ENCODE measurements at places on chromosomes 5 and 9.

GRCh38 chr9:131977109-131977838 is 102.4 kb downstream of the MED27 start:
- DNase-seq: no peak

- DNase-seq: no peak
These were observed 227.0 kb upstream of the ANKRD55 start for GRCh38 chr5:56460195-56460546.

DNA sequence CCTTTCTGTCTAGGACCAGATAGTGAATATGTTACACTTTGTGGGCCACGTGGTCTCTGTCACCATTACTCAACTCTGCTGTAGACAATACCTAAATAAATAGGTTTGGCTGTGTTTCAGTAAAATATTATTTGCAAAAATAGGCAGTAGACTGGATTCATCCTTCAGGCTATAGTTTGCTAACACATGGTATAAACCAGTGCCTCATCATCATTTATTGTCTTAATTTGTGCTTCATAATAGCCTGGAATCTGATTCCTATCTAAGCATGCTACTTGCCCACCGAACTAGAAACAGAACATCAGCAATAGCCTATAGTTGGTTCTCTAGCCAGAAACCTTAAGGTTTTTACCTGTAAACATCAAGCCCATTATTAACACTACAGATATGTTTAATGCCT is 215.6 kb downstream of the FBXL7 start:
- no peak for DNase-seq

- DNase-seq: no peak
These were observed 76.9 kb upstream of the ADAMTSL1 start for GRCh38 chr9:18397076-18397475.

- DNase-seq: no peak
These were observed 1.2 kb upstream of the CKS2 start for GRCh38 chr9:89309608-89310474.

DNA sequence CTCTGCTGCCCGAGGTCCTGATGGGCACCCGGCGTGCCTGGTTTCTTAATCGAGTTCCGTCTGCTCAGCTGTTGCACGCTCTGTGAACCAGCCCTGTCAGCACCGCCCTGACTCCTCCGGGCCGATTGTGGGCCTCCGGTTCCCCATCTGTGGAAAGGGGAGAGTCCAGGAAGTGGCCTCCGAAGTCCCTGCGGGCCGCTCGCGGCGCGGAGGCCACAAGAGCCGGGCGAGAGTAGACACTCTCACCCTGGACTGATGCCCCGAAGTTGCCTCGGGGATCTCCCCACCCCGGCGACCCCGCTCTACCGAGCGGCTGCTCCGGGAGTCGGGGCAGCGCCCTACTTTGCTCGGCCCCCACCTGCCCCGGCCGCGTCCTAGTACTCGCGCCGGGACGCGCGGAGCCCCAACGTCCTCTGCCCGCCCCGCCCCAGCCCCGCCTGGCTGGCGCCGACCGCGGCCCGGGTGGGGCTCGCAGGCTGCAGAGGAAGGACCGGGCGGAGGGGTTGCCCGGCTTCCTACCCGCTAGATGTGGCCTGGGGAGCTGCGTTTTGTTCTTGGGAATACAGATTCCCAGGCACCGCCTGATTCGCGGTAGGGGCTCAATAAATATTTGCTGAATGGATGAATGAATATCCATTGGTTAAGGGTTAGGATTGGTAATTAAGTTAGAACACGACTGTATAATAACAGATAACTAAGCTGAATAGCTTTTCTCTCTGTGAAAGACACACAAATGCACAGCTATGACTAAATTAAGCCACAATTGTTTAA is 935 bp upstream of the ZNF367 start:
- DNase-seq: peak; percentile 55

- no peak for DNase-seq
These were observed 46.1 kb downstream of the NR6A1 start for GRCh38 chr9:124725068-124725452.

- DNase-seq: no peak
These were observed 17.4 kb upstream of the PITX1 start for GRCh38 chr5:135051399-135051798.

- DNase-seq: no peak
These were observed 94.2 kb upstream of the MTAP start for GRCh38 chr9:21708260-21708711.

GRCh38 chr5:29079771-29080170 is 2041.4 kb upstream of the CDH9 start:
- no peak for DNase-seq

DNA sequence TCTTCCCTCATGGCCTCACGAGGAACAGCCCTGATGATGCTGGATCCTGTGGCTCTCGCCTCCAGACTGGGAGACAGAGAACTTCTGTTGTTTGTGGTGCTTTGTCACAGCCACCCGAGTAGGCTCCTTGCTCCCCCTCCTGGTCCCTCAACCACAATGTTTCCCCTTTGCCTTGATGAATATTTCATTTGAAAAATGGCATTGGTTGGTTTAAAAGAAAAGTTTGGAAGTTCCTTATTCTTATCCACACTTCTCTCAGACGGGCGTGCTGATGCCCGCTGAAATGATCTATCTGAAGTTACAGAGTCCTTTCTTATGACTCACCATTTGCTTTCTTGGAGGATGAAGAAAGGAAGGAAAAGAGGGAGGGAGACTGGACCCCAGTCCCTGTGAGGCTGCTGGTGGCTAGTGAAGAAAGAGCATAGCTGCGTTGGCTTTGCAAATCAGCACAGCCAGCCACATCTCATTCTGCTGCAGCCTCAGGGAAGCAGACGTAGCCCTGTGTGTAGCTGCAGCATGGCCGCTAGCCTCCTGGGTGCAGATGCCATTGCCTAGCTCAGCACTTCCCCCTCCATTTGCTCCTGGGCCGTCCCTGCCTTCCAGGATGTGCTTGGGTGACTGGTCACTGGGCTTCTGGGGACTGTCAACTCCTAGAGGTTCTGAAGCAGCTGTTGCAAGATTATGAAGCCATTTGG is 185.9 kb downstream of the ERCC6L2 start:
- DNase-seq: no peak

DNA sequence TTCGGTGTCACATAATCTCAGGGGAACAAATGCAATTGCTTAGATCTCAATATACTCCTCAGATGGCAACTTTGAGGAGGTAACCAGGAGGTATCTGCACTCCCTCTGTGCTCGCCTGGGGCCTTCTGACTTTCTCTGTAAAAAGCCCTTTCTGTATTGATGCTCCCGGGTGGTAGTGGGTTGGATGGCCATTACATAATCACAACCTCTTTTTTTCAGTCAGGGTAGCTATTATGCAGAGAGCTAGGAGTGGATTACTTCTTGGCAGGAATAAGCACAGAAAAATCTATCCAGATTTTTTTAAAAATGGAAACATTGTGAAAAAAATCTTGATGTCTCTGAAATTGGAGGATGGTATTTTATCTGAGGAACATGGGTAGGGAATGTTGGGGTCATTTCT is 116.6 kb downstream of the SH3GL2 start:
- no peak for DNase-seq

- DNase-seq: no peak
These were observed 87.4 kb upstream of the TBC1D2 start for GRCh38 chr9:98342820-98343210.

- DNase-seq: no peak
These were observed 1982.4 kb downstream of the EFNA5 start for GRCh38 chr5:105688227-105688792.

DNA sequence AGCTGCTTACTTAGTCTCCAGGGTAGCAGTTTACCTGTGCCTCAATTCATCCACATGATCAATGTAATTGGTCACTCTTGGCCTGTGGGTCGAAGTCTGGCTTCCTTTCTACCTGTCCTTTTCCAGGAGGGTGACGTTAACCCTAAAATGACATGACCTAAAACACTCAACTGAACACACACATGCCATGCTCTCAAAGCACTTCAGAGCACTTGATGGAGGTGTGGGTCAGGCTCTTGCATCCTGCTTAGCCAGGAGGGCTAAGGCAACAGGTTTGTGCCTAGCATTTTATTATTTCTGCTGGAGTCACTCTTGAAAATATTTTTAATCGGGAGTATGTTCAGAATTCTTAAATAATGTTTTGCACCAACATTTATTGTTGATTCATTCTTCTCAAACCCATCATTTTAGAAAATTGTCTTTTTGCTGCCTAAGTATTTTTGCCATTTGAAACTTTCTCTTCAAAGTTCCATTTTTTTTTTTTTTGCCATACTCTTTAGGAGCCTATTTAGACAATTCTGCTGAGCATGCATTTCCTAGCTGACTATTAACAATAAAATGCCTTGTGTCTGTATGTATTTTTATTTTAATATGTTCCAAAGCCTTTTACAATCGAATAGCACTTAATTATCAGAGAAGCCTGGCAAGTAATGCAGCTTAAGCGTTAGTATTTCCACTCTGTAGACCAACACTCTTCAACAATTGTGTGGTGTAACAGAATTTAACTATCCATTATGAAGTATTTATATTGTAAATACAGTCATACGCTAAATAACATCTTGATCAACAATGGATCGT is 59.1 kb downstream of the ATP10B start:
- DNase-seq: no peak

DNA sequence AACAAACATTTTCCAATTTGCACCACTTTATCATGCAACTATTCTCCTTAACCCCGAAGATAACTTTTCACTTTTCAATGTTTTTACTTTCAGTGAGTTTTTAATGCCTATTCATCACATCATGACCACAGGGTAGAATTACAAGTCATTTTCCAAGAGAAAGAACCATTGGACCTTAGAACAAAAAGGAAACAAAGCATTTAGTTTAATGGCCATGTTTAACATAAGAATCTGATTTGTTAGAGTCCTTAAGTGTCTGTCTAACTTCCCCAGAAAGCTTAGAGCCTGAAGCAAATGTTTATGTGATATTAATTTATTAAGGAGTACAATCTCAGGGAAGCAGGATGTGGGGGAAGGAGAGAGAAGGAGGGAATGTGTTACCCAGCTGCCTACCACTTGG is 325.8 kb upstream of the RIOK2 start:
- DNase-seq: no peak

DNA sequence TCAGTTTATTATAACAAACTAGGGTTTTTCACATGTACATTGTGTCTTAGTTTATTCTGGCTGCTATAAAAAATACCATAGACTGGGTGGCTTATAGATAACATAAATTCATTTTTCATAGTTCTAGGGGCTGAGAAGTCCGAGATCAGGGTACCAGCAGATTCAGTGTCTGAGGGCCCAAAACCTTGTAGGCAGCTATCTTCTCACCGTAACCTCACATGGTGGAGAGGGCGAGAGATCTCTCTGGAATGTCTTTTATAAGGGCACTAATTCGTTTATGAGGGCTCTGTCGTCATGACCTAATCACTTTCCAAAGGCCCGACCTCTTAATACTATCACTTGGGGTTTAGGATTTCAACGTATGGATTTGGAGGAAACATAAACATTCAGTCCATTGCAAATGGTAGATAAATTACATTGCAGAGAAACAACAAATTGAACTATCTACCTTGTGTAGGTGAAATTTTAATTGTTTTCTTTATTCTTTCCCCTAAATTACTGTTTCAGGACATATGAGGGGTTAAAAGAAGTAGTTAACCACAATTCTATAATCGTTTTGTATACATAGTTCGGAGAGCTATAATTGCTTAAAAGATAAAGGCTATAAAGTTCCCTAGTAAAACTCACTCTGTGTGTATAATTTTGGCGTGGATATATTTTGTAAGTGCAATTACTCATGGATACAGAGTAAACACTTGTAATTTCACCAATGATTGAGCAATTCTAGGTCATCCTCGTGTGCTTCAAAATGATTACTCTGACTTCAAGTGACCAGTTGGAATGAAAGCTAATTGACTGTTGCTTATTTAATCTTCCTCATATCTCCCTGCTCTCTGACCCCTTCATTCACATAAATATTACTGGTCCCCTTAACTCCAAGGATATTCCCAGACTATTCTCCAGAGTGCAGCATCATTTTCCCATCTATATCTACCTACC is 247.5 kb upstream of the TMEM161B start:
- DNase-seq: no peak

GRCh38 chr9:130320723-130321481 is 55.3 kb downstream of the HMCN2 start:
- DNase-seq: no peak

GRCh38 chr9:18596920-18597319 is 123.0 kb downstream of the ADAMTSL1 start:
- no peak for DNase-seq

DNA sequence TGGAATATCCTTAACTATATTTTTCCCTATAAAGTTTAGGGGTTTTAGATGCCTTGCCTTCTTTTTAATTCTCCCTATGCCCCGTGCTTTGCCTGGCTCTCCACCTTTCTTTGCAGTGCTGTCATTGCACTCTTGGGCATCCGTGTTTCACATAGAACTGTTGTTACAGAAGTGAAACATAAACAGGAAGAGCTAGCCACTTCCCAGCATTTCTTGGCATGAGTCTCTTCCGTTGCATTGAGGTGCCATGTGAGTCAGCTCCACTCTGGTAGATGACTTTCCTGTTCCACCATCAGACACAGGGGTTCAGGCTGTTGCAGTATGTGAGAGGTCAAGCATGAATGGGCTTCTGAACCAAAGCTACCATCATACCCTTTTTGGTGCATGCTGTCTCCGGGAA is 73.4 kb downstream of the ANGPTL2 start:
- DNase-seq: peak; percentile 65

GRCh38 chr5:87245451-87245850 is 22.2 kb upstream of the RASA1 start:
- no peak for DNase-seq

- peak; percentile 19 for DNase-seq
These were observed 344.0 kb downstream of the PTPRD start for GRCh38 chr9:10268531-10269485.

- DNase-seq: no peak
These were observed 287.8 kb upstream of the MVB12B start for GRCh38 chr9:126038790-126039189.

DNA sequence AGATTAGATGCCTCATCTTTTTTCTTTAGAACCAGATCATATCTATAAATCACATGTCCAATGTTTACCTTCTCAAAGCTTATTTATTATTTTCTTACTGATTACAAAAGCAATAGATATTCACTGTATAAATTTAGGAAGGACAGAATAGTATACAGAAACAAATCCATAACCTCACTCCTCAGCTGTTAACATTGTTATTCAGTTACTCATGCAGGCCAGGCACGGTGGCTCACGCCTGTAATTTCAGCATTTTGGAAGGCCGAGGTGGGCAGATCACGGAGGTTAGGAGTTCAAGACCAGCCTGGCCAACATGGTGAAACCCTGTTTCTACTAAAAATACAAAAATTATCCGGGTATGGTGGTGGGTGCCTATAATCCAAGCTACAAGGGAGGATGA is 15.3 kb downstream of the STOM start:
- no peak for DNase-seq

- no peak for DNase-seq
These were observed 136.6 kb upstream of the RAPGEF1 start for GRCh38 chr9:131876486-131876885.

- DNase-seq: no peak
These were observed 2.7 kb downstream of the MRPL22 start for GRCh38 chr5:154943527-154943926.

- peak; percentile 34 for DNase-seq
These were observed 78.1 kb upstream of the UBTD2 start for GRCh38 chr5:172361566-172362238.

DNA sequence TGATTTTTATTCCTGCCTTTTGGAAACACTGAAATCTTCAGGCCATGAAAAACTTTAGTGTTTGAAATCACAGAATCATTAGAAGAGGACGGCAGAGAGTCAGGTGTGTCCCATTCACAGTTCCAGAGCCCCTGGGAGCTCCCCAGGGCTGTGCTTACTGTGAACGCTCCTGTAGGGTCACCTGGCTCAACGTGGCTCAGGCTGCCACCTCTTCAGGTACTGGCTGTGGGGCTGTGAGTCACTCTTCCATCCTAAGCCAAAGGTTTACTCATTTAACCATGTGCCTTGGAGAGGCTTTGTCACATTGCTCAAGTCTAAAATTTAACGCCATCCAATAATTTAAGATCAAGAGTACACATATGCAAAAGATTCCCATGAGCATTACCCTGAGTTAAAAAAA is 50.2 kb upstream of the FSTL4 start:
- no peak for DNase-seq
